ENCODE measurements at places on chromosomes 12 and 14. TPM values are rescaled to one million over a fixed set of nuclear protein-coding genes. Genes with fewer than 3 reads are reported as not detected.

GRCh38 chr14:69675877-69676416 lies 64.6 kb downstream of the SUSD6 start:
- DNase-seq: no peak

GRCh38 chr14:100982762-100983161 lies 79.2 kb upstream of the RTL1 start:
- DNase-seq: no peak

- no peak for DNase-seq
These were observed 23.8 kb upstream of the ELK3 start for GRCh38 chr12:96170328-96170727.

AQP6 gene
- total RNA-seq: 0.49 TPM

GRCh38 chr14:65972891-65973290 lies 513.3 kb upstream of the CCDC196 start:
- no peak for DNase-seq

GLIPR1 gene
- total RNA-seq: 14.6 TPM

DNA sequence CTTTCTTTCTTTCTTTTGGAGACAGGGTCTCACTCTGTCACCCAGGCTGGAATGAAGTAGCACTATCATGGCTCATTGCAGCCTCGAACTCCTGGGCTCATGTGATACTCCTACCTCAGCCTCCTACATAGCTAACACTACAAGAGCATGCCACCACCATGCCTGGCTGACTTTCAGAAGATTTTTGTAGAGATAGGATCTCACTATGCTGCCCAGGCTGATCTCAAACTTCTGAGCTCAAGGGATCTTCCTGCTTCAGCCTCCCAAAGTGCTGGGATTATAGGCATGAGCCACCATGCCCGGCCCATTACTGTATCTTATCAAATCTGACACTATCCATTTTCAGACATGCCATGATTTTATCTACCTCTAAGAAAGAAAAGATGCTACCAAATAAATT lies 31.6 kb downstream of the NDUFA12 start:
- no peak for DNase-seq

GRCh38 chr12:60872850-60873713 lies 1277.3 kb downstream of the SLC16A7 start:
- DNase-seq: peak; percentile 50

DNA sequence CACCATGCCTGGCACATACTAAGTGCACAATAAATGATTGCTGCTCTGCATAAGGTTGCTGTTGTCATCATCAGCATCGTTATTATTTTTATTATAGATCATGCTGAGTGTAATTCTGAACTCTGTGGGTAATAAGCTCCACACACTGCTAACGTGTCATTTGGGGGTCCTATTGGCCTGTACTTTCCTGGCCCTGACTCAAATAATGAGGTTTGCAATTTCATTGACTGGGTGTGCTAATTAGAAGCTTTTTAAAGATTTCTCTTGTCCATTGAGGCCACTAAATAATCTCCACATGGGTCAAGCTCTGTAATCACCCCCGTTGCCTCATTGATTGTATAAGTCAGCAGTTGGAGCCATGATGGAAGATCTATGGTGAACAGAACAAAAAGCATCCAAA lies 320.8 kb upstream of the TMPO start:
- DNase-seq: no peak

DNA sequence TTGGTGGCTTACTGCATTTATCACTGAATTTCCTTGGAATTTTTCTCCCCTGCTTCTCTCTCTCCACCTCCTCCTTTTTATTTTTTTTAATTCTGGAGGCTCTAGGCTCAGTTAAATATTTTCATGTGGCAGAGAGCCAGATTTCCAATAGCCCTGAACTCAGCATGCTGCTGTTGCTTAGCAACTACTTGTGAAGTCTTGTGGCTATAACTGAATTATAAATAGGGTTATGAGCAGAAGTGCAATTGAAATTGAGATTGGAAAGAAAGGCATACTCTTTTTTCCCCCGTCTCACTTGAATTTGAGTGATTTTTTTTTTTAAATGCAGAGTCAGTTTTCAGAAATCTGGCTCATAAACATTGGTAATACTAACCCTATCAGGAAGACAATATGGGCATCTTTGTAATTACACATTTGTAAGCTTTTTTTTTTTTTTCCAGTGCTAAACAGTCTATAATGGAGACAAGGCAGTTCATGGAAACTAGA lies 38.3 kb downstream of the ATF7IP start:
- no peak for DNase-seq

- no peak for DNase-seq
These were observed 107.3 kb downstream of the CACNA1C start for GRCh38 chr12:2160043-2160442.

DNA sequence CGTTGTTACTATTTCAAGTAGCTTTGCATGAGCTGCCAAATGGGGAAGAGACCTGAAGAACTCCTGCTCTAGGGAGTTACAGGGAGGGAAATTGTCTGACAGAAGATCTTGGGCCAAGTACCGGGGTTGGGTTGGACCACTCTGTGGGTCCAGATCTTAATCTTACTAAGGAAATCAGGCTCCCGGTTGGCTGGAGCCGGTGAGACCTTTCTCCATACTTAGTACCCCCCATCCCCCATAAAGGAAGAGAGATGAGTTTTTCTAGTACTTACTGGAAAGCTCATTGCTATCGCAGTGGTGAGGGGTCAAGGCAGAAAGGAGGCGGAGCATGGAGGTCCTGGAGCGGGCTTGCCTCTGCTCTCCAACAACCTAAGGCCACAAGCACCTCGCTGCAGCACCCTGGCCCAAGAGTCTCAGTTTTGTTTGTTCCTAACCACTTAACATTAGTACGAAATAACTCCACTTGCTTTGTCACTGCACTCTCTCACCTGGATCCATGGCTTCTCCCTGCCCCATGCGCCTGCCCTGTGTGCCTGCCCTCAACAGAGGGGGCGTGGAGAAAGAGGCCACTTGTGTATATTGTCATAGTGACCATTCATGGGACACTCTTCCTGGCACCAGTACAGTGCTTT lies 6.8 kb upstream of the UNC119B start:
- no peak for DNase-seq

DNA sequence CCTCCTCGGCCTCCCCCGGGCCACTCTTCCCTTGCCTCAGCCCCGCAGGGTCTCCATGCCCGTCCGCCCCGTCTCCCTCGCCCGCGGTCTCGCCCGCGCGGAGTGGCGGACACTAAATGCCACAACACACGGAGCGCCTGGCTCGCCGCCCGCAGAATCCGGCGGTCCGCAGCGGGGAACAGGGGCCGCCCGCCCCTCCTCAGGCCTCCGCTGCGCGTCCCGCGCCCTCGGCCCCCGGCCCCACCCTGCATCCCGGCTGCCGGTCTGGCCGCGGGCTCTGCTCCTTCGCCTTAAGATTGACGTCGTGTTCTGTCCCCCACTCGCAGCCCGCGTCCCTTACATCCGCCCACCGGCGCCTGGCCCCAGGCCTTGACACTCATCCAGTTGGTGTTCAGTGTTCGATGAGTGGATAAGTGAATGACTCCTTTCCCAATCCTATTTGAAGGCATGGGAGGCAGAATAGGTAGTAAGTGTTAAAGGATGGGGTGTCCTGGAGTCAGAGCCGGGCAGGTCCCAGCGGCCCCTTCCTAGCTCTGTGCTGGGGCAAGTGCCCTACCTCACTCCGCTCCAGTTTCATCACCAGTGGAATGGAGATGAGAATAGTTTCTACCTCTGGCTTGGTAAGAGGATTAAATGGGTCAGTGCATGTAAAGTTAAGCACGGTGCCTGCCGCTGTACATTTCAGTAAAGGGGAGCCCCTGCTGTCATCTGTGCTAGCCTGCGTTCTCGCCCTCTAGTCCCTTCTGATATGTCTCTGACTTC lies 622 bp downstream of the TECPR2 start:
- peak; percentile 74 for DNase-seq

Data from sigmoid colon (tissue), 7 donors.